ENCODE measurements at places on chromosomes 11 and 22.

- no peak for DNase-seq
Measured at GRCh38 chr11:117931331-117931950, 2.2 kb upstream of the TMPRSS13 start.

DNA sequence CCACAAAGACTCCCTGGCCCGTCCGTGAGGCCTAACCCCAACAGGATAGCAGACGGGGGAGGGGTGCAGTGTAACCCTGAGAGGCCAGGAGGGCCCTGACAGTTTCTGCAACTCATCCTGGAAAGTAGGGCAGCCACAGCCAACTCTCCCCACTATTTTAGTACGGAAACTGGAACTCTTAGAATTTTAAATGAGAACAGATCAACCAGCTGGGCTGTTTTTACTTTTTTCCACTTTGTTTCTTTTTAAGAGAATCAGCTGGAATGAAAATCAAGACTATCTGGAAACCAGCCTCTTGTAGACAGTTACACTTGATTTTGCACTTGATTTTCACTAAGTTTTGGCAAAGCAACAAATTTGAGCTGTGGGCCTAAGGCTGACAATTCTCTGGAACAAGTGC is 42.7 kb upstream of the NRIP3 start:
- DNase-seq = no peak

DNA sequence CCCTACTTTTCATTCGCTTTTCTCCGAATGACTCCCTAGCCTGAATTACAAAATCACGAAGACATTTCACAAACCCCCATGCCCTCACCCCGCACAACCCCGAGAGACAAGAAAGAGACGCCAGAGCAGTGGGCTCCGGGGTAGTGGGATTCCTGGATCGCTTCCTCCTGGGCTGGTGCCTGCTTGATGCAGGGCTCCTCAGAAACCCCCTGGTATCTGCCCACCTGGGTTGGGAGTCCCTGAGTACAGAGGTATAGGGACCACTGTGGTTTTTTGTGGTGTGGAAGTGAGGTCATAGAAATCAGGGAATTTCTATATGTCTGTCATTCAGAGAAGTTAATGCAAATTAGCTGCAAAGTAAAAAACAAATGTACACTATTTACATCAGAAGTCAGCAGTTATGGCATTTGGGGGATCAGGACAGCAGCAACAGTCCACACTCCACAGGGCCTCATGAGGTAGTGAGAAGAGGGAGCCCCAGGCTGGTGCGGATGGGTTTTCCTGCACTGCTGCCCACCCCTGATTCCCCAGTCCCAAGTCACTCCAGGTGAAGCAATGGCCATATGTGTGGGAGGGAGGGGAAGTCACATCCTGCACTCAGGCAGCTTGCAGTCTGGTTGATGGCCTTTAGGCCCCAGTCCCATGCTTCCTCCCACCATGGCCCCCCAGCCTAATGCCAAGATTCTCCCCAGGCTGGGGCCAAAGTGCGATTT is 39.6 kb downstream of the BUD13 start:
- DNase-seq = no peak

DNA sequence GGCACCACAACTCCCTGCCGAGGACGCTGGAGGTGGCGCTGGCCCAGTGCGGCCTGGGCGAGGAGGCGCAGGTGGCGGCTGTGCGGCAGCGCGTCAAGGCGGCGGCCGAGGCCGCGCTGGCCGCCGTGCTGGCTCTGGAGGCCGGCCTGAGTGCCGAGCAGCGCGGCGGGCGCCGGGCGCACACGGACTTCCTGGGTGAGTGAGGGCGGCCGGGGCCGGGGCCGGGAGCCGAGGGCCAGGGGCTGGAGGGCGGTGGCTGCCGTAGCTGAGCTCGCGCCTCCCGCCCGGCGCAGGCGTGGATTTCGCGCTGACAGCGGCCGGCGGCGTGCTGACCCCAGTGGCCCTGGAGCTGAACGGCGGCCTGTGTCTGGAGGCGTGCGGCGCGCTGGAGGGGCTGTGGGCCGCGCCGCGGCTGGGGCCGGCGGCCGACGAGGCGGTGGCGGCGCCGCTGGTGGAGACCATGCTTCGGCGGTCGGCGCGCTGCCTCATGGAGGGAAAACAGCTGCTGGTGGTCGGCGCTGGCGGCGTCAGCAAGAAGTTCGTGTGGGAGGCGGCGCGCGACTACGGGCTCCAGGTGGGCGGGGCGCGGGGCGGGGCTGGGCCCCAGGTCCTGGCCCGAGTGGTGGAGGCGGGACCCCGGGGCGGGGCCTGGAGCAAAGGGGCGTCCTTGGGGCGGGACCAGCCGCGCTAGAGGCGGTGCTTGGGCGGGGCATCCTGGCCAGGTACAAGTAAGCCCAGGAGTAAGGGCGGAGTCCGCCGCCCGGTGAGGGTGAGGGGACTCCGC is 5.4 kb downstream of the CARNS1 start:
- peak; percentile 83 for DNase-seq

- no peak for DNase-seq
Measured at GRCh38 chr22:20576445-20576816, 69.0 kb downstream of the MED15 start.

GRCh38 chr11:99979042-99979441 is 708.0 kb upstream of the ARHGAP42 start:
- DNase-seq = no peak

DNA sequence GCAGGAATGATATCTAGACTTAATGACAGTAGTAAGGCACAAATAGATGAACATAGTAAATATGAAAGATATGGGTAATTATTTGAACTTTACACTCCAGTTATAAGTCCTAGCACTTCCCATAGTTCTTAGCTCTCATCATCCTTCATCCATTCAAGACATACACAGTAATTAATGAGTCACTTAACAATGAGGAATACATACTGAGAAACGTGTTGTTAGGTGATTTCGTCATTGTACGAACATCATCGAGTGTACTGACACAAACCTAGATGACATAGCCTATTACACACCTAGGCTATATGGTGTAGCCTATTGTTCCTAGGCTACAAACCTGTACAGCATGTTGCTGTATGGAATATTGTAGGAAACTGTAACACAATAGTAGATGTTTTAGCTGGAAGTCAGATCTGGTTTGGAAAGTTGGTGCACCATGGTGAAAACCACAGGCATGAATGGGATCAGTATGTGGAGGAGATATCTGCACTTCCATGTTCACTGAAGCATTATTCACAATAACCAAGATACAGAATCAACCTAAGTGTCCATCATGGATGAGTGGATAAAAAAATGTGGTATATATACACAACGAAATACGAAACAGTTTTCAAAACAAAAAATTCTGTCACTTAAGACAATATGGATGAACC is 229.9 kb upstream of the PITPNB start:
- DNase-seq = no peak

DNA sequence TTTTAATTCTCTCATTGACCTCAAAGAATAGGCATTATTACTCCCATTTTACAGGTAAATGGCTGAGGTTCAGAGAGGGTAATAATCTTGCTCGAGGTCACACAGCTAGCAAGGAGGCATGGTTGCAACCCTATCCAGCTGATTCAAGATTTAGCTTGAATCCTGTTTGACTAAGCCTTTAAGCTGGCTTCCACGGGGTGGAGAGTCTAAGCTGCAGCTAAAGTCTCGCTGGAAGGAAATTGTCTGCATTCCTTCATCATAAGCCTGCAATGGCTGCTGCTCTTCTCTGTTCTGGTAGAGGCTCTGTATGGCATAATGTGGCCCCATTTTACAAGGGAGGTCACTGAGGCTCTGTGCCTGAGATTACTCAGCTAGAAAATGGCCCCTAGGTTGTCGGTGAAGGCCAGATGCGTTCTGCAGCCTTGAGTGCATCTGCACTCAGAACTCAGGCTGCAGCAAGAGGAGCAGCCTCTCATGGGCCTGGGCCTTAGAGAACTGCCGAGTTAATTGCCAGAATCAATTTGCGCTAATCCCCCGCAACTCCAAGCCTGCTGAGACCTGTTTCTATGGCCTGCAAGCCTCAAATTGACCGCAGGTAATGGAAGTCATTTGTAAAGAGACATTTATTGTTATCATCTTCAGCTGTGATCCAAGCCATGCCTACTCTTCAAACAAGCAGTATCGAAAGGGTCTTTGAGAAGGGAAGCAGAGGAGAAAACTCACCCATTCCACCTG is 44.1 kb upstream of the SEZ6L start:
- no peak for DNase-seq

DNA sequence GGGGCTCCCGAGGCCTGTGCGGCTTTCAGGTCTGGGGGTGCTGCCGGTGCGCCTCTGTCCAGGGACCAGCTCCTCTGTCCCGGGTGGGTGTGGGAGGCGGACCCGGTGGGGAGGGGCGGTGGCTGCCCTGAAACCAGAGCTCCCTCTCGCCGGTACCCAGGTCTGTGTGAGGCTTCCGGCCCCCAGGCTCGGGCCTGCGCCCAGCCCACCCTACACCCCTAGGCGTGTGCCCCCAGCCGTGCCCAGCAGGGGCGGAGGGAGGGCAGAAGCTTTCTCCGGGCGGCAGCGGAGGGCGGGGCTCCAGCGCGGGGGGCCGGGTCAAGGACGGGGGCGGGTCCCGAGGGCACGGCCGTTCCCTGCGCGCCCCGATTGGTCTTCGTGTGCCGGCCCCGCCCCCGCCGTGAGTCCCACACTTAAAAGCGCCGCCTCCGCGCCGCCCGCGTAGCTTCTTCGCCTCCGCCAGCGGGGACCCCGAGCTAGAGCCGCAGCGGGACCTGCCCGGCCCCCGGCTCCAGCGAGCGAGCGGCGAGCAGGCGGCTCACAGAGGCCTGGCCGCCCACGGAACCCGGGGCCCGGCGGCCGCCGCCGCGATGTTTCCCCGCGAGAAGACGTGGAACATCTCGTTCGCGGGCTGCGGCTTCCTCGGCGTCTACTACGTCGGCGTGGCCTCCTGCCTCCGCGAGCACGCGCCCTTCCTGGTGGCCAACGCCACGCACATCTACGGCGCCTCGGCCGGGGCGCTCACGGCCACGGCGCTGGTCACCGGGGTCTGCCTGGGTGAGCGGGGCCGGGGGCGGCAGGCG is 616 bp downstream of the PNPLA2 start:
- DNase-seq = peak; percentile 48

- no peak for DNase-seq
Measured at GRCh38 chr11:115691030-115691429, 186.8 kb upstream of the CADM1 start.

- DNase-seq = peak; percentile 76
Measured at GRCh38 chr11:20458905-20459632, 71.6 kb downstream of the PRMT3 start.

DNA sequence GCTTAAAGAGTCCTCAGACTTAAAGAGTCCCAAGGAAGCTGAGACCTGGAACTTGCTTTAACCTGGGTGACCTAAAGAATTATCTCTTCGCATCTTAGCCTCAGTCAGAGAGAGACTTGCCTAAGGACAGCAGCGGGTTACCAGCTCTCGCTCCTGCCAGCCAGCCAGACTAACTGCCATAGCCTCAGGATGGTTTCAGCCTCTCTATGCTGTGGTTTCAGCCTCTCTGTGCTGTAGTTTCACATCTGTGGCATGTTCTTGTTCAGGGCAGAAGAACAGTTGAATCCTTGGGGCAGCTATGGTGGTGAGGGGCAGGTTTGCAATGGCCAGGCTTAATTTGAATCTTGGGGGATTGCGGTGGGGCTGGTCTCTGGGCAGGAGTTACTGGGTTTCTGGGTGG is 2.3 kb downstream of the FRMD8 start:
- DNase-seq = no peak

DNA sequence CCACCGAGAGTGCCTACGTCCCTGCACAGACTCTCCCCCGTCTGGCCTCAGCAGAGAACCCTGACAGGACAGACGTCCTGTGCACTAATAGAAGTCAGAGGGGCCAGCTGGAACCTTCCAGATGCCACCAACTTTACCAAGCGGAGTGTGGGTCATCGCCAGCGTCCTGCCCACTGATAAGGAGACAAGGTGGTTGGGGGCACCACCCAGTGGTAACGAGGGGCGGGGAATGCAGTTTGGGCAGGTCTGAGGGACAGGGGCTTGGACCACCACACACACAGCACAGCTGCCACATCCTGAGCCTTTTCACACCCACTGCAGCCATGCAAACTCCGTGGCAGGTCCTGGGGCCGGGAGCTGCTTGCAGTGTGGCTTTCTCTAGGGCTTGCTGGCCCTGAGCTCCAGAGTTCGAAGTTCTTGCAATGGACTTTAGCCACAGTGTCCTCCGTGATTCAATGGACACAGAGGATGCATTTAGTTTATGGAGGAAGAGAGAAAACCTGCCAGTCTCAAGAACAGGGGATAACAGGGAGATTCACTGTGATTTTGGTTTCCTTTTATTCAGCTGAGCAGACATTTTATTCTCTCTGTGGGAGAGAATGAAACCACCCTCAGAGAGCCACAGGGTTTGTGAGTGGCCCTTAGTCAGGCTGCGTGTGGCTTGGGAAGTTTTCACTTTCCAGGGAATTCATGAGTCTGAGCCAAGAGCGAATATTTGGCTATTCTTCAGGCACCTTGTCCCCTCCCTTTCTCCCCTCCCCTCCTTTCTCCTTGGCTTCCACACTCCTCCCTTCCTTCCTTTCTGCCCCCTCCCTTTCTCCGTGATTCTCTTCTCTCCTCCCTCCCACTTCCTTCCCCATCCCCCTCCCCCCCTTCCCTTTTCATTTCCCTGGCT is 13.1 kb downstream of the MRGPRG start:
- DNase-seq = no peak

DNA sequence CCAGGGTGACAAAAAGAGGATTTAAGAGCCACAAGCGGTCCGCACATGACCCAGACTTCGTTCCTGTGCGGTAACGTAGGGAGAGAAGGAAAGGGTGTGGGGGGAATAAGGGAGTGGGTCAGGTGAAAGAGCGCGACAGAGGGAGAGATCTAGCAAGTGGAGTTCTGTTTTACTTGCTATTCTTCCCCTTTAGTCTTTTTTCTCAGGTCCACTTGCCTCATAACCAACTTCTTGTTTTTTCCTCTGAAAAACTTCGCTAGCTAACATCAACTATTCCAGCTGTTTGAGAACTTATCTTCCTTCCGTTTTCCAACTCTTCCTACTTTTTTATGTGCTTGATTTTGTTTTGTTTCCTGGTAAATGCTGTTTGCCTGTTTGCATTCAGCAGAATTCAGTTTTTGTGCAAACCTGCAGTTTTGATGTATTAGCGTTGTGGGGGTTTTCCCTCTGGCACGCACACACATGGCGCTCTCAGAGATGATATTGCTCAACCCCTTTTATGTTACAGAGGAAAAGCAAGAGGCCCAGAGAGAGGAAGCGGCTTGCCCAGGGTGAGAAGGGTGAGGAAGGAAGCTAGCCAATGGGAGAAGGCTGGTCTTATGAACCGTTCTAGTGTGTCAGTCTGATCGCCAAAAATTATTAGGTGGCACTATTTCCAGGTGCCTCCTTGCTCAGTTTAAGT is 592 bp upstream of the CTSC start:
- peak; percentile 0 for DNase-seq
